MCF 10A (cell line): ENCODE measurements at places on chromosomes 13 and 19. TPM values are rescaled to one million over a fixed set of nuclear protein-coding genes. Genes with fewer than 3 reads are reported as not detected.

Gene CRLF1
- total RNA-seq = 4.3 and 4.8 TPM in 2 replicates

Gene ZNF571
- 4.2 and 6.3 TPM in 2 replicates for total RNA-seq

Gene TTYH1
- total RNA-seq = not detected in 2 replicates

Gene ENOX1
- 1.5 and 1.8 TPM in 2 replicates for total RNA-seq

Gene PDE4C
- total RNA-seq = 0.42 and 0.54 TPM in 2 replicates

Gene CYP2A7
- total RNA-seq = not detected in 2 replicates

Gene URAD
- total RNA-seq = not detected in 2 replicates

Gene IQCN
- total RNA-seq = 0.26 and 0.42 TPM in 2 replicates

Gene ZNF709
- 0.23 and 0.52 TPM in 2 replicates for total RNA-seq

Gene TNFRSF19
- total RNA-seq = not detected in 2 replicates

Gene PDX1
- total RNA-seq = 0.17 and 0.35 TPM in 2 replicates

Gene EFNB2
- 40.4 and 45.7 TPM in 2 replicates for total RNA-seq

Gene APLP1
- total RNA-seq = 1.3 and 2.4 TPM in 2 replicates

Gene TEKTIP1
- 0.49 and 1.0 TPM in 2 replicates for total RNA-seq

Gene PPM1N
- 0.33 and 0.42 TPM in 2 replicates for total RNA-seq

Gene NCR1
- total RNA-seq = not detected in 2 replicates

Gene ZNF550
- 14.3 and 17.6 TPM in 2 replicates for total RNA-seq

Gene KLK15
- not detected in 2 replicates for total RNA-seq

Gene C19orf44
- 9.0 and 9.2 TPM in 2 replicates for total RNA-seq

Gene TLE6
- total RNA-seq = 0.89 and 2.9 TPM in 2 replicates

Gene TEX29
- not detected in 2 replicates for total RNA-seq

Gene NBEA
- 3.3 and 4.6 TPM in 2 replicates for total RNA-seq

Gene GADD45B
- 28.0 and 53.8 TPM in 2 replicates for total RNA-seq

Gene ZNF526
- total RNA-seq = 11.5 and 12.3 TPM in 2 replicates

Gene SYT5
- not detected in 2 replicates for total RNA-seq

Gene KLK4
- not detected in 2 replicates for total RNA-seq

Gene SPRYD7
- 15.1 and 19.5 TPM in 2 replicates for total RNA-seq

Gene KL
- not detected in 2 replicates for total RNA-seq

Gene ZNF835
- not detected in 2 replicates for total RNA-seq

Gene WDR87
- total RNA-seq = not detected in 2 replicates

Gene NKG7
- total RNA-seq = not detected in 2 replicates

Gene ZNF491
- total RNA-seq = not detected in 2 replicates

Gene PLA2G4C
- total RNA-seq = 1.1 and 1.4 TPM in 2 replicates

Gene UNC13A
- 0.15 and 0.21 TPM in 2 replicates for total RNA-seq

Gene APOE
- 3.3 and 7.0 TPM in 2 replicates for total RNA-seq

Gene ZNF440
- total RNA-seq = 2.6 and 3.5 TPM in 2 replicates

Gene ABHD13
- 6.2 and 6.6 TPM in 2 replicates for total RNA-seq
